ENCODE measurements at places on chromosomes 1 and 21. TPM values are rescaled to one million over a fixed set of nuclear protein-coding genes. Genes with fewer than 3 reads are reported as not detected.

Gene REN
- not detected for total RNA-seq

Gene AMIGO1
- 16.6 TPM for total RNA-seq

Gene SFN
- not detected for total RNA-seq

Gene MEX3A
- total RNA-seq = 33.4 TPM

Gene PTPN14
- 5.1 TPM for total RNA-seq

Measured in diencephalon (tissue), 1 donor.